ENCODE measurements at places on chromosomes 4 and X. TPM values are rescaled to one million over a fixed set of nuclear protein-coding genes. Genes with fewer than 3 reads are reported as not detected.

The FAM9C gene
- total RNA-seq = not detected

The DCAF12L1 gene
- not detected for total RNA-seq

The NXF3 gene
- not detected for total RNA-seq

DNA sequence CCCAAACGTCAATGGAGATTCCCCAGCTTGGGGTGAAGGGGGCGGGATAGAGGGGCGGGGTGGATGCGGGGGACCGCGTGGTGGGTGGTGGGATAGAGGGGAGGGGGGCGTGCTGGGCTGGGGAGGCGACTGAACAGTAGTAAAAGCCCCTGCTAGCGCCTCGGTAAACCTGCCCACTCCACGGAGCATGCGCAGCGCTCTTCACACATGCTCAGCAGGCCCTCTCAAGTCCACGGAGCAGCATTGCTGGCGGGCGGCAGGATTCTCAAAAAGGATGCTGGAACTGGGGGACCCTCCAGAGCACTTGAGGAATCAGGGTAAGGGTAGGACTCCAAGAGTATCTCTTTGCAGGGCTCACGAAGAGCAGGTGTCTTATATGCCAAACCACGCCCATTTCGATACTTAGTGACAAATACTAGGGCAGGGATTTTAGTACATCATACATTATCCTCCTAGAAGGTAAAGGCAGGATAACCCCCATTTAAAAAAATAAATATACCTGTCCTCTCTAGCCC, 378 bp upstream of the RPS6KA6 start:
- DNase-seq = peak; percentile 55

GRCh38 chrX:17000751-17001150, 54.3 kb downstream of the REPS2 start:
- DNase-seq = no peak

GRCh38 chrX:25048178-25048577, 32.4 kb upstream of the ARX start:
- no peak for DNase-seq

GRCh38 chr4:153937289-153937688, 148.4 kb upstream of the SFRP2 start:
- DNase-seq = no peak

- no peak for DNase-seq
Measured at GRCh38 chrX:38880296-38880854, 79.1 kb downstream of the MID1IP1 start.

- peak; percentile 28 for DNase-seq
Measured at GRCh38 chr4:26178854-26179253, 142.0 kb upstream of the RBPJ start.

- no peak for DNase-seq
Measured at GRCh38 chrX:146224442-146224841, 406.8 kb downstream of the SLITRK2 start.

- no peak for DNase-seq
Measured at GRCh38 chr4:8573266-8573665, 6.9 kb upstream of the GPR78 start.

- no peak for DNase-seq
Measured at GRCh38 chrX:38220415-38221390, at the start of gene SRPX. SRPX (minus strand) TSS chrX:38220871; CDS start chrX:38220792, 79 bp downstream.

- no peak for DNase-seq
Measured at GRCh38 chr4:17876943-17877342, 66.2 kb downstream of the NCAPG start.

DNA sequence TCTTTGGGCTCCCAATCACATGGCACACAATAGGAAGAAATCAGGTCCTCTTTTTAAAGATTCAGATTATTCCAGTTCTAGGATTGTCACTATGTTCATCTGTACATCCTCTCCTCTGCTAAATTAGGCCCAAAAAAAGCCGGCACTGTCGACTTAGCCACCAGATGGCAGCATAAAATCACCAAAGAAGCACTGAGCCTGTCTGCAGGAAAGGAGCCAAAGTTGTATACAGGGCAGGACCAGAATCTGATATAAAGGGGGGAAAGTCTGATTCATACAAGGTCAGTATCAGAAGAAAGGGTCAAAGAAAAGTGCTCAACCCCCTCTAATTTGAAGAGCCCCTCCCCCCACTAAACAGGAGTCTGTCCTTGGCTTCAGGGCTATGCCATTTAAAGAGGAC, 292.5 kb downstream of the CHIC1 start:
- DNase-seq = peak; percentile 74

GRCh38 chrX:14875624-14876023, 2.4 kb downstream of the MOSPD2 start:
- no peak for DNase-seq

DNA sequence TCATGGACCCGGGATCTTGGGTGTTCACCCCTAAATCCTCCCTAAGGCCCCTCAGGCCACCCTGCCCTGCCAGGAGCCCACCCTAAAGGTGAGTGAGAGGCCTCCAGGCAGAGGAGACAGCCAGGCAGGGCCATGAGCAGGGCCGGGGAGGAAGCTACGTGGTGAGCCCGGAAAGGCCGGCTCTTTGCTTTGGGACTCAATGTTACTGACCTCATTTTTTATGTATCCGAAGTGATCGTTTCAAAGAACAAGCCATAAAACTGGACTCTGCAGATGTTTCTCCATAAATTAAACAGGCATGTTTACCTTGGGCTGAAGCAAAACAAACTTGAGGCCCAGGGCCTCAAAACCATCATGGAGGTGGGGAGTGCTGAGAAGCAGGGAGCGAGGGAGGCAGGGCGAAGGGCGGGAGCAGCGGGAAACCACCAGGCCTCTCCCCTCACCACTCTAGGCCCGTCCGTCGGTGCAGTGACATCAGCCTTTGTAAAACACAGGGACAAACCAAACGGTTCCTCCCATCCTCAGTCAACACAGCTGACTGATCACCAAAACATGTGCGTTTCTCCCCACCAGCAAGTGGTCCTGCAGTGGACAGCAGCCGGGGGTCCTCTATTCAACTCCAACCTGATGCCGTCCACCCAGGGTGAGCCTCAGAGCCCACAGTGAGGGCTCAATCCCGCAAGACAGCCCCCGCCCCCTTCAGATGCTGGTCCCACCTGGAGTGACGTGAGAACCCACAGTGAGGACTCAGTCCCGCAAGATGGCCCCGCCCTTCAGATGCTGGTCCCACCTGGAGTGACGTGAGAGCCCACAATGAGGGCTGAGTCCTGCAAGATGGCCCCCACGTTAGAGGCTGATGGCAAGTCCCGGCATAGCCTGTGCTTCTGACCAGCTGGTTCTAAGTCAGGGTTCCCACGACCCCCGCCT, 102.9 kb upstream of the LRPAP1 start:
- no peak for DNase-seq

- no peak for DNase-seq
Measured at GRCh38 chr4:164779811-164780216, 25.9 kb downstream of the SMIM31 start.

GRCh38 chrX:40095583-40096394, 2.0 kb downstream of the BCOR start:
- DNase-seq = no peak

GRCh38 chr4:41213625-41214135, 662 bp downstream of the APBB2 start:
- peak; percentile 30 for DNase-seq
